ENCODE measurements at places on chromosomes 12 and 14. TPM values are rescaled to one million over a fixed set of nuclear protein-coding genes. Genes with fewer than 3 reads are reported as not detected.

- H3K27ac ChIP-seq: no peak overlapping the region
- H3K4me3 ChIP-seq: no peak overlapping the region
- H3K36me3 ChIP-seq: no peaks in the 10 kb centered on the region
- no peak for DNase-seq
These were observed 1353.2 kb downstream of the AACS start for GRCh38 chr12:126418400-126418799.

DNA sequence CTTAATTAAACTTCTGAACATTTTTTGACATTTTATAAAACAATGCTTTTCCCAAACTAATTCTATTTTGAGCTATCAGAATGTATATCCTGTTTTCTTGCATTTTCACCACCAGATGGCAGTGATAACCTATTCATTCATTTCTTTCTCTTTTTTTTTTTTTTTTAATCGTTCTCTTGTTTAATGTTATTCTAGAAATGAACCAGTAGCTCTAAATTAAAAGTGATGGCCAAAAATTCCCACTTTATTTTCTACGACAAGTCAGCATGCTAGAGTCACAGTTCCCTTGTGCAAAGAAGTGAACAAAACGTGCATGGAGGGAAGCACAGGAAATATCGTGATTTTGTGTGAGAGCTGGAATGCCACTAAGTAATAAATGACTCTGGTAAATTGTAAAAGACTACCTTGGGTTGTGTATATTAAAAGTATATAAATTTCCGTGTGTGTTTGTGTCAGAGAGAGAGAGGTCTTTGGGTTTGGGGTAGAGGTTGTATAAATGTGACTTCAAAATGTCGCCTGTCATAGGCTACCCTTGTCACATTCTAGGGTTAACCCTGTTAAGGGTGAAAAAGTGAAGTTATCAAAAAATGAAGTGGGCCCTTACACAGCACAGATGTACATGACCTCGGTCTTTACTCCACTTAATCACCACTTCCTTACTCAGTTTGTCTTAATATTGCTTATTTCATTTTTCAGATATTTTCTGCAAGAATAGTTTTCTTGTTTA is 40.4 kb upstream of the LDHB start:
- H3K27me3 ChIP-seq: no peaks in the 10 kb centered on the region
- H3K36me3 ChIP-seq: no peaks in the 10 kb centered on the region
- no peak overlapping the region for H3K27ac ChIP-seq
- no peak overlapping the region for H3K4me3 ChIP-seq
- DNase-seq: no peak

DNA sequence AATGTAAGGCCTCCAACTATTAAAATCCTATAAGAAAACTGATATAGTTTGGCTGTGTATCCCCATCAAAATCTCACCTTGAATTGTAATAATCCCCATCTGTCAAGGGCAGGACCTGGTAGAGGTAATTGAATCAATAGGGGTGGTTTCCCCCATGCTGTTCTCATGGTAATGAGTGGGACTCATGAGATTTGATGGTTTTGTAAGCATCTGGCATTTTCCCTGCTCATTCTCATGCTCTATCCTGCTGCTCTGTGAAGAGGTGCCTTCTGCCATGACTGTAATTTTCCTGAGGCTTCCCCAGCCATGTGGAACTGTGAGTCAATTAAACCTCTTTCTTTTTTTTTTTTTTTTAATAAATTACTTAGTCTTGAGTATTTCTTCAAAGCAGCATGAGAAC is 31.9 kb downstream of the TSPAN19 start:
- DNase-seq: no peak
- no peak overlapping the region for H3K27ac ChIP-seq
- no peaks in the 10 kb centered on the region for H3K4me1 ChIP-seq
- no peaks in the 10 kb centered on the region for H3K36me3 ChIP-seq
- no peak overlapping the region for H3K4me3 ChIP-seq

- no peak overlapping the region for H3K4me3 ChIP-seq
- H3K36me3 ChIP-seq: no peaks in the 10 kb centered on the region
- H3K27ac ChIP-seq: no peak overlapping the region
- DNase-seq: no peak
- H3K27me3 ChIP-seq: no peaks in the 10 kb centered on the region
These were observed 2.1 kb downstream of the SOX5 start for GRCh38 chr12:23947395-23947794.

- H3K4me1 ChIP-seq: peaks cover 48% of the 10 kb centered on the region
- H3K36me3 ChIP-seq: peaks cover 7% of the 10 kb centered on the region
- DNase-seq: no peak
- no peaks in the 10 kb centered on the region for H3K27me3 ChIP-seq
These were observed 2.4 kb upstream of the NUMB start for GRCh38 chr14:73460691-73461127.

GRCh38 chr14:50725761-50726160 is 57.7 kb upstream of the SAV1 start:
- H3K36me3 ChIP-seq: peaks cover 76% of the 10 kb centered on the region
- DNase-seq: no peak
- H3K27ac ChIP-seq: peak overlapping the region; percentile 85
- H3K4me3 ChIP-seq: peak overlapping the region; percentile 61
- H3K27me3 ChIP-seq: no peaks in the 10 kb centered on the region

- peaks cover 22% of the 10 kb centered on the region for H3K36me3 ChIP-seq
- no peak overlapping the region for H3K4me3 ChIP-seq
- H3K27me3 ChIP-seq: no peaks in the 10 kb centered on the region
- H3K27ac ChIP-seq: no peak overlapping the region
- peaks cover under 1% of the 10 kb centered on the region for H3K4me1 ChIP-seq
- peak; percentile 24 for DNase-seq
These were observed 45.4 kb downstream of the DCAF5 start for GRCh38 chr14:69107407-69108003.

DNA sequence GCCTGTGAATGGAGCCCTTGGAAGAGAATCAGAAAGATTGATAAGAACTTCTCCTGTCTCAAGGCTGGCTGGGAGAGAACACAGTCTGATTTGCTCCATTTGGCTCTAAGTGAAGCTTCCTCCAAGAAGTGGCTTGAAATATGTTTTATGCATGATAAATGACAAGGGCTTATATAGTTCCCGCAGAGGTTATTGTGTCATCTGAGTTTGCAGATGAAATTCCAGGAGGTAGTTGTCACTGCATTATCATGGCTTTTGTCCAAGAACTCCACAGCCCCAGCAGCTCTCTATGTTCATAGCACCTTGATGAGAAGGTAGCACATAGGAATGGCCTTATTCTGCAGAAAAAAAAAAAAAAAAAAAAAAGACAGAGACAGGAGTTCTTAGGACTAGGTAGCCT is 108.5 kb downstream of the DACT1 start:
- no peak for DNase-seq
- H3K27me3 ChIP-seq: peaks cover 4% of the 10 kb centered on the region
- no peak overlapping the region for H3K4me3 ChIP-seq
- H3K36me3 ChIP-seq: no peaks in the 10 kb centered on the region
- peaks cover 7% of the 10 kb centered on the region for H3K4me1 ChIP-seq

DNA sequence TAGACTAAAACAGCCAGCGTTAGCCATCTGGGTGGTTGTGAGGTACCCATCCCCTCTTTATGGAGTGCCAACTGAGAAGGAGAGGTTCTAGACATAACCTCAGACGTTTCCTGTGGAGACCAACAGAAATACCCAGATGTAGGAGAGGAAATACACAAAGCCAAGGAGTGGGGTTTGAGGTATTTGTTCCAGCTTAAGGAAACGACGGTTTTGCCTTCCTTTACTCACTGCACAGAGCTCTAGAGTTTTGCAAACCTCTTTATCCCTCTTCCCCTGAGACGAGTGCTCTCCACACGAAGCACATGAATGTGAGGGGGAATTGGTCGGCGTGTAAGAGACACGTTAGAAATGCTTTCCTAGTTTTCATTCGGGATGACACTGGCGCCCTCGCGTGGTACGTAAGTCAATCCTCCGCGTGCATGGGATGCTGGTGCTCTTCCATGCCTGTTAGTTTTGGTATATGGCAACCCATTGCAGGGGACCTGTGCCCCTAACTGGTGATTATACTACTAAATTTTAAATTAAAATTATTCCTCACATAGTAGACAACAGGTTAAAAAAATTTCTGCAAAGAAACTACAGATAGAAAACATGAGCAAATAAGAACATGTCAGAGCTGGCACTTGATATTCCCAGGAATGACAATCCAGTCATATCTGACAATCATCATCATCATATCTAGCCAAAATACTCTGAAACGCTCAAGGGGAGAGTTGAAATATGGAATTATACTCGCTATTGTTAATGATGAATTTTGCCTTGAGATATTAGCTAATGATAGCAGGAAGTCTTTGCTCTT is 121.7 kb downstream of the PPM1H start:
- no peak overlapping the region for H3K4me3 ChIP-seq
- H3K27ac ChIP-seq: no peak overlapping the region
- H3K36me3 ChIP-seq: no peaks in the 10 kb centered on the region

- H3K27ac ChIP-seq: no peak overlapping the region
- H3K4me3 ChIP-seq: no peak overlapping the region
- H3K4me1 ChIP-seq: no peaks in the 10 kb centered on the region
- H3K27me3 ChIP-seq: no peaks in the 10 kb centered on the region
These were observed 138.5 kb downstream of the ANO2 start for GRCh38 chr12:5806371-5807089.

GRCh38 chr12:104372061-104372720 is 68.7 kb downstream of the EID3 start:
- H3K27me3 ChIP-seq: no peaks in the 10 kb centered on the region
- peaks cover 2% of the 10 kb centered on the region for H3K36me3 ChIP-seq
- peaks cover 17% of the 10 kb centered on the region for H3K4me1 ChIP-seq
- peak; percentile 60 for DNase-seq
- H3K4me3 ChIP-seq: no peak overlapping the region
- H3K27ac ChIP-seq: peak overlapping the region; percentile 50

GRCh38 chr12:49808686-49809380 is 19.4 kb downstream of the NCKAP5L start:
- H3K4me3 ChIP-seq: no peak overlapping the region
- H3K27ac ChIP-seq: no peak overlapping the region
- no peaks in the 10 kb centered on the region for H3K36me3 ChIP-seq
- no peaks in the 10 kb centered on the region for H3K27me3 ChIP-seq
- H3K4me1 ChIP-seq: no peaks in the 10 kb centered on the region
- DNase-seq: no peak

GRCh38 chr12:31749024-31749704 is 20.3 kb upstream of the AMN1 start:
- DNase-seq: peak; percentile 83
- H3K27me3 ChIP-seq: peaks cover 3% of the 10 kb centered on the region
- peaks cover 19% of the 10 kb centered on the region for H3K36me3 ChIP-seq
- peak overlapping the region; percentile 67 for H3K27ac ChIP-seq

DNA sequence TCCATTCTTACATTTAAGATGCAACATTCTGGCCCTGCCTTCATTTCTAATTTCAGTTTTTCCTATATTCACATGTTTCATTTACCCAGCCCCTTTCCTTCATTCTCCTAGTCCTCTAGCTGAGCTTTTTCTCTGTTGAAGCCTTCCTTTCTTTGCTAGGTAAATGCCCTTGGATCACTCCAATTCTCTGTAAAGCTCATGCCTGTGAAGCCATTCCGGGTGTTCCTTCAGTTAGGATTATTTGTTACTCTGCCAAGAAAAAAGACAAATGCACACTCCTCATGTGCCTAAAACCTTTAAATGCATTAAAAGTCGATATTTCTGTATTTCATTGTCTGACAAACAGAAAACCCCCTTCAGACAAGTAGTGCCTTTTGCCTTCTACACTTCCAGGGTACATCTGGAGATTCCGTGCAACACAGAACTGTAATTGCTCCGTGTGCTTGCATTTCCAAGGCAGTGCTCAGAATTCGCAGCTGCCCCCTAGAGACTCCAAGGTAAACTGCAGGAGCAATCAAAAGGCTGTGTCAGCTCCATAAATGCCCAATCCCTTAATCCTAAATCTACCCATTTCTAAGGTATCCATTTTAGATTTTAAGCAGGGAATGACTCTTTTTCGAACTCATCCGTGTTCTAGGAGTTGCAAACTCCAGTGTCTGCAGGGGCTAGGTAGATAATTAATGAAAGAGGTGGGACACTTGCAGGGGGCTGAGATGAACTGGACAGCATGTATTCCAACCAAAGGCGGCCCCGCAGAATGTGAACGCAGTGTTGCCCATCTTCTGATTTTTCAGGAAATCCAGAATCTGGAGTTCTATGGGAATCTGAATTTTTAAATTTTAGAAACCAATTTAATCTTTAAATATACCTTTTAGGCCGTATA is 320.2 kb downstream of the GRIN2B start:
- H3K4me3 ChIP-seq: no peak overlapping the region
- no peak for DNase-seq
- no peaks in the 10 kb centered on the region for H3K4me1 ChIP-seq
- H3K36me3 ChIP-seq: no peaks in the 10 kb centered on the region
- H3K27ac ChIP-seq: no peak overlapping the region
- H3K27me3 ChIP-seq: peaks cover 8% of the 10 kb centered on the region

DNA sequence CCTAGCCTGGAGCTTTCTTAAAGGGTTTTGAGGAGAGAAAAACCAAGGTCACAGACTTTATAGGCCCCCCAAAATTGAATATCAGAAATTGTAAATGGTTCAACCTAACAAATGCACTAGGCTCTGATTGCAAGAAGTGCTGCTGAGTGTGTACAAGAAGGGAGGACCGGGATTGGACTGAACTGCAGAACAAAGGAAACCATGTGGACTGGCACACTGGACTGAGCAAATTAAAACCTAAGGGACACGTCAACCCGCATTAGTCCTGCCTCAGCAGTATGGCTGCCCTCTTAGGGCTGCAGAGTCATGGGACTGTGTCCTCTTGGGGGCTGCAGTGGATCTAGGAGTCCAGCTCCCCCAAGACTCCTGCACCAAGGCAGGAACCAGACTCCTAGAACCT is 842 bp upstream of the CISTR start:
- no peak for DNase-seq
- peaks cover 12% of the 10 kb centered on the region for H3K27me3 ChIP-seq
- no peaks in the 10 kb centered on the region for H3K36me3 ChIP-seq
- H3K4me3 ChIP-seq: no peak overlapping the region

- no peaks in the 10 kb centered on the region for H3K4me1 ChIP-seq
- no peak overlapping the region for H3K27ac ChIP-seq
- no peaks in the 10 kb centered on the region for H3K27me3 ChIP-seq
- DNase-seq: no peak
- peaks cover 17% of the 10 kb centered on the region for H3K36me3 ChIP-seq
These were observed 111.3 kb downstream of the SYNE2 start for GRCh38 chr14:63964113-63964512.

KIF5A gene
- 0.93 TPM for total RNA-seq

STAC3 gene
- total RNA-seq: 4.1 TPM

CLEC2A gene
- total RNA-seq: not detected

PTCSC3 gene
- not detected for total RNA-seq

TAS2R9 gene
- total RNA-seq: not detected

TOMM20L gene
- total RNA-seq: not detected

KRT78 gene
- total RNA-seq: not detected

KRT74 gene
- total RNA-seq: not detected

All from activated CD4-positive, alpha-beta memory T cell treated with anti-CD3 and anti-CD28 coated beads, Interleukin-2, amount 10 ng/mL, durations not matched to agents 7 days and 5 days (primary cell).